ENCODE measurements at places on chromosomes 5 and 9.

GRCh38 chr5:136890431-136891148 lies 525.2 kb upstream of the TRPC7 start:
- DNase-seq = no peak

DNA sequence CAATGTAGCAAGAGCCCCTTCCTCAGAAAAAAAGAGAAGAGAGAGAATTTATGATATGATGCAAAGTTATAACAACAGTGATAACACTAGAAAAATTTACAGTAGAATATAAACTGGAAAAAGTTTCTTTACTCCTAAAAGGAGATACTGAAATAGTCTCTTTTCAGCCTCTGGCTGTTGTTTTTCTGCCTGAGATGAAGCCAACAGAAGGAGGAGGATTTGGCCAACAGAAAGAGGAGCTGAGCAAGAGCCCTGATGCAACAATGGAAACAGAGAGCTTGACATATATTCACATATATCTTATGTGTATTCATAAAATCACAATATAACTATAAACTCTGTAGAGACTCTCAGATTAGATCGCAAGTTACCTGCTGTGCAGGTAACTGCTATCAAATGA lies 109.1 kb downstream of the INIP start:
- DNase-seq = no peak

DNA sequence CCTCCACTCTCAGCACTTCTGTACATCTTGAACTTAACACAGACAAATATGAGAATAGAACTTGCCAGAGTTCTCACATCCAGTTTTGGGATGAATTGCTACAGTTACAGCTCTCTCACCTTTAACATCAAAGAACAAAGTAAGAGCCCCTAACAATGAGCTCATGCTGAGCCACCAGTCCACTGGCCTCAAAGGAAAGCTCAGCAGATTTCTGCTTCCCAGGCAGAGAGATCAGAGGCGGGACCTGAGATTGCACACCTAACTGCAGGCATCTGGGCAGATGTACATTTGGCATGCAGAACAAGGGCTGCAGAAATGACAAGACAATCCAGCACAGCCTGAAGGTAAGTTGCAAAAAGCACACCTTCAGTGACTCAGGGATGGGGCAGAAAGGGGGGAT lies 300.9 kb downstream of the MRPS30 start:
- no peak for DNase-seq

DNA sequence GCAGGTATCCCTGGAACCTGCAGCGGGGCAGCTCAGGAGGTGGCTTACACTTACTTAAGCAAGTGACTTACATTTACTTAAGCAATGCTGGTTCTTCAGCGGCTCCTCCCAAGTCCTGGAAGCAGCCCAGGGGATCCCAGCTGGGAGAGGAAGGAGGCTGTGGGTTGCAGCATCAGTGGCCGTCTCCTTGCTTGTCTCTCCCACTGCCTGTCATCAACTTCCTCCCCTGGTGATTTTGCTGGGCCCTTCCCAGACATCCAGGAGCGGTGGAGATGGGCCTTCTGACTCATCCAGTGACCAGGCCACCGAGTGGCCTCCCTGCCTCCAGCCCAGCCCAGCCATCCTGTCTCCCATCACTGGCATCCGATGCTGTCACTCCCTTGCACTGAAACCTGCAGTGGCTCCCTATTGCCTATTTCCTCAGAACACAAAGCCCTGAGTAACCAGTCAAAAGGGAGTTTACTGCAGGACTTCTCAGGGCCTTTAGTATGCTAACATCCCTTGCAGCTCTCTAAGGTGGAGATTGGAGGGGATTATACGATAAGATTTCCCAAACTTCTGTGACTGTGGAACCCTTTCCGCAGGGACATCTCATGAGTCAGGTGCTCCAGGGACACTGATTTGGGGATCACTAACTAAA lies 155.9 kb upstream of the PHYKPL start:
- DNase-seq = no peak

DNA sequence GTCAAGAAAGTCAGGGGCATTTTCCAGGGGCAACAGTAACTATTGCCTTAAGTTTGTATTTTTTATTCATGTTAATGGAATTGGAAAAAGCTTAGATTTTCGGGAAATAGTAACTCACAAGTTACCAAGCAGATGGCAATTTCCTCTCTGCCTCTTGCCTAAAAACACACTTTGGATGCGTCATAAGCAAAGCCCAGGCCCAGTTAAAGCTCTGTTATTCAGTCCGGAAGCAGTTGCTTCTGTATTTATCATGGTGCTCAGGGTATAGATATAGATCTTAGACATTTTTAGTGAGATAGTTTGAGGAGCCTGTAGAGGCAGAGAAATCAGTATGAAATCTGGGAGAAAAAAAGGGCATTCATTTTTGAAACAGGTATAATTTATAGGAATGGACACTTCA lies 260.3 kb upstream of the TNC start:
- no peak for DNase-seq

- DNase-seq = no peak
Observed at GRCh38 chr9:84419031-84419602, 78.6 kb upstream of the SLC28A3 start.

- no peak for DNase-seq
Observed at GRCh38 chr5:172129256-172129910, 58.6 kb downstream of the STK10 start.

- DNase-seq = peak; percentile 27
Observed at GRCh38 chr9:131739133-131739958, 530 bp downstream of the RAPGEF1 start.
